ENCODE measurements at places on chromosomes 12 and 14. TPM values are rescaled to one million over a fixed set of nuclear protein-coding genes. Genes with fewer than 3 reads are reported as not detected.

The SERPINA3 gene
- total RNA-seq, result 1.3 TPM

DNA sequence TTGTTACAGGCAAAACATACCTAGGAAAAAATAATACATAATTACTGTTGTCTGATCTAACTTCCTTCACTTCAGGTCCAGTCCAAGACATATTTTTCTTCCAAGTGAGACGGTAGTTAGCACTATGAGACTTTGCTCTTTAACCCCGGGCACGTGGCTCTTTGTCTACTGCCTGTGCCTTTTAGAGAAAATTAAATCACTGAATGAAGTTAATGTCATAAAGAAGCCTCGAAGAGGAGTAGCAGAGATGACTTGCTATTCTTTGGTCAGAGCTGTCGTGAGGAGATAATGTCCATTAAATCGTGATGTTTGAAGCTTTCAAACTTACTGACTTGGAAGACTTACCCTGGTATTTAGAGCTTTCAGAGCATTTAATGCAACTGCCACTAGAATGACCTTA is 8.7 kb downstream of the TESPA1 start:
- no peak for DNase-seq

DNA sequence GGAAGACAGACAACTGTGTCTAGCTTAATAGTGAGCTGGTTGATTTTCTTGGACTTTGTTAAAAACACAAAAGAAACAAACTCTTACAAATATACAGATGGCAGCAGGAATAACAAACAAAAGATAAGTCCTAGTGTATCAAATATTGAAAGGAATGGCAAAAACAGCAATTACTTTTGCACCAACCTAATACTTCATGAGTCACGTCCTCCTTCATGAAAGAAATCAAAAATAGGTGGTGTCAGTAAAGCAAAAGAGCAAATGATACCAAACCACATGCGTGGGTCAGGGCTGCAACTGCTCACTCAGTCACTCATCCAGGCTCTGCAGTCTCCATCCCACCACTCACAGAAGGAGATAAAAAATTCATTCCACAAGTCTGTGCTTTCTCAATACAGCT is 11.8 kb downstream of the ATG14 start:
- DNase-seq, result no peak

The TPPP2 gene
- total RNA-seq, result not detected

GRCh38 chr12:110754101-110754793 is 11.6 kb upstream of the PPP1CC start:
- DNase-seq, result no peak

GRCh38 chr12:121926874-121927706 is 8.7 kb downstream of the CFAP251 start:
- no peak for DNase-seq
